ENCODE measurements at places on chromosomes 6 and 20.

DNA sequence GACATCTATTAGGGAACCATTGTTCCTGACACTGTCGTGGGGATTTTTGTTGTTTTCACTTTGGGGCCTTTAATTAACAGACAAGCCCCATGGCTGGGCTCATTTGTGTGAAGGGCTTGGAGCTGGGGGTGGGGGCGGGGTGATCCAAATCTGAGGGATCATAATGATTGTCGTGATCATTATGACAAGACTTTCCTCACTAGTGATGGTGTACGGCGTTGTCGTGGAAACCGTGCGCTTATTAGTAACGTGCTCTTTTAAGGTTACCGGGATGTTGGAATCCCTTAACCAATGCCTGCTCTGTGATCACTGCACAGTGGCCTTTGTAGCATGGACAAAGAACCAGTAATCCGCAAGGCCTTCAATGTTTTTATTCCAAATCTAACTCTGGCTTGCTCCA is 18.6 kb downstream of the PDYN start:
- no peak overlapping the region for H3K4me3 ChIP-seq
- no peak overlapping the region for H3K27ac ChIP-seq
- no peak for DNase-seq
- H3K36me3 ChIP-seq = no peaks in the 10 kb centered on the region
- H3K27me3 ChIP-seq = peaks cover 16% of the 10 kb centered on the region

GRCh38 chr20:50845566-50846215 is 50.8 kb downstream of the BCAS4 start:
- peaks cover 9% of the 10 kb centered on the region for H3K4me1 ChIP-seq
- H3K27me3 ChIP-seq = no peaks in the 10 kb centered on the region
- DNase-seq = no peak
- H3K27ac ChIP-seq = no peak overlapping the region
- H3K36me3 ChIP-seq = peaks cover 7% of the 10 kb centered on the region

- no peak overlapping the region for H3K4me3 ChIP-seq
- H3K36me3 ChIP-seq = no peaks in the 10 kb centered on the region
- no peak overlapping the region for H3K27ac ChIP-seq
- H3K27me3 ChIP-seq = no peaks in the 10 kb centered on the region
- peaks cover 16% of the 10 kb centered on the region for H3K4me1 ChIP-seq
Measured at GRCh38 chr6:85364344-85364743, 85.5 kb upstream of the NT5E start.

DNA sequence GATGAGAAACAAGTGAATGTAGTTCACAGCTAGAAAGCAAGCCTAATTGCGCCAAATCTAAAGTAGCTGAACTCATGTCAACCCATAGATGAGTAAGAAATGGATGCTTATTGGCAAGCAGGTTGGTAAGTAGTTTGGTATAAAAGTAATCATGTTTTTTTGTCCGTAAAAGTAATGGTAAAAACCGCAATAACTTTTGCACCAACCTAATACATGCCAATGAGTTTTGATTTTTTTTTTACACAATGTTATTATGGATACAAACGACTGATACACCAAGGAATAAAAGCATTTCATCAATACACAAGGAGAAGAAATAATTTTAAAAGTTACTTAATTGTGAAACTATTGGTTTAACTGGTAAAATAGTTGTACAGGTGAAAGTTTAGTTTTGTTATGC is 977.5 kb downstream of the EYS start:
- H3K36me3 ChIP-seq = no peaks in the 10 kb centered on the region
- H3K27ac ChIP-seq = no peak overlapping the region
- H3K4me1 ChIP-seq = no peaks in the 10 kb centered on the region

DNA sequence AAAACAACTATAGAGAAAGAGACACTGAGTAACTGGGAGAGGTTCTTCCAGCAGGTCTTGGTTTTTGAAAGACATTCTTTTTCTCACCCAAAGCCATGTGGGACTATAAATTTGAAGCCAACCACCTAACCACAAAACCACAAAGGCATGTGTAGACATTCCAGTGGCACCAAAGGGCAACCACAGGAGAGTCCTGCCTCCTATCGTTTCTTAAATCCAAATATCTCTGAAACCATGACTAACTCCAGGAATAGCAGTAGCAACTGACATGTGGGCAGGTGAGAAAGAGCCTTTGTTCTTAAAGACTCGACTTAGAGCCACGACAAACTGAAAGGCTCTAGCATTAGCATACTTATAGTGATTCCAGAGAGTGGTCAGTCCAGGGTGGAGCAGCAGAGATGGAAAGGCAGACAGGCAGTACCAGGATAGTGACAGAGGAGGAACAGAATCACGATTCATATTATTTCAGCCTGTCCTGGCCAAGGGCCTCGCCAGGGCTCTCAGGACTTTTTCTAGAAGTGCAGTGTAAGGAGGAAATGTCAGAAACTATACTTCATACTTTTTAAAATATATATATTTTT is 9.4 kb upstream of the COL9A1 start:
- H3K36me3 ChIP-seq = no peaks in the 10 kb centered on the region
- H3K27me3 ChIP-seq = peaks cover 23% of the 10 kb centered on the region
- H3K27ac ChIP-seq = no peak overlapping the region
- no peak overlapping the region for H3K4me3 ChIP-seq
- H3K4me1 ChIP-seq = no peaks in the 10 kb centered on the region

- no peaks in the 10 kb centered on the region for H3K27me3 ChIP-seq
- H3K36me3 ChIP-seq = no peaks in the 10 kb centered on the region
- H3K4me1 ChIP-seq = no peaks in the 10 kb centered on the region
- no peak overlapping the region for H3K27ac ChIP-seq
Measured at GRCh38 chr6:116287689-116288282, 8.1 kb upstream of the TSPYL1 start.

GRCh38 chr6:136494059-136494458 is 56.2 kb downstream of the MAP7 start:
- H3K36me3 ChIP-seq = no peaks in the 10 kb centered on the region
- no peak for DNase-seq
- no peak overlapping the region for H3K4me3 ChIP-seq
- H3K4me1 ChIP-seq = no peaks in the 10 kb centered on the region
- no peak overlapping the region for H3K27ac ChIP-seq

DNA sequence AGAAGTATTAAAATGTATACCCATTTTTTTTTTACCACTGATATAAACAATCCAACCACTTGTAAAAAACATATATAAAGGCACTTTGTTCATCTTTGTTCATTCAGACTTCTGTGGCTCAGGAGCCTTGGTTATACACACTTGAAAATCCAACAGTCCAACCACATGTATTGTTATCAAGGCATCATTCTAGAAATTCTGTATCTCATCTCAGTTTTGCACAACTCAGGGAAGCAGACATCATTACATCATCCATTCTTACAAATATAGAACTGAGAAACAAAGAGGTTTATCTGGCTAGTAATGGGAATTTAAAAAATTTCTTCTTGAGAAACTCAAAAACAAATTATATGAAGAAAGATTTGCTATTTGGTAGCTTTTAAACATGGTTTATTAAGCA is 88.1 kb downstream of the HMGCLL1 start:
- DNase-seq = no peak
- H3K27me3 ChIP-seq = no peaks in the 10 kb centered on the region
- H3K36me3 ChIP-seq = no peaks in the 10 kb centered on the region

DNA sequence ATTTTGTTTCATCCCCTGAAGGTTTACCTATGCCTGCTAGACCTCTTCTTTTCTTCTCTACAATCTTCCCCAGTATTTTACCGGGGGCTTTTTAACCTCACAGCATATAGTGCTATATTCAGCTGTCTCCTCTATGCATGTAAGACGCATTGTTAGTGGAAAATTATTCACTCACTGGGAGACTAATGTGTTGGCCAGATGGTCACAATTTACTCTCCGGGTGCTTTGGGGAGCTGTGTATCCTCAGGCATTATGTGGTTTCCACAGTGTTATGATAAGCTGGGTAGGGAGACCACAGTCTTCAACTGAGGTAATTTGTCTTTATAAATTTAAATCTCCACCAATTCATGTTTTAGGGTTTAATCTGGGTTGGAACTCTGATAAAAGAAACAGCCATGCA is 553.8 kb upstream of the PTCHD4 start:
- H3K36me3 ChIP-seq = no peaks in the 10 kb centered on the region
- H3K4me1 ChIP-seq = no peaks in the 10 kb centered on the region
- H3K4me3 ChIP-seq = no peak overlapping the region
- no peaks in the 10 kb centered on the region for H3K27me3 ChIP-seq

- H3K27me3 ChIP-seq = no peaks in the 10 kb centered on the region
- DNase-seq = no peak
- H3K27ac ChIP-seq = peak overlapping the region; percentile 14
- H3K36me3 ChIP-seq = no peaks in the 10 kb centered on the region
- no peak overlapping the region for H3K4me3 ChIP-seq
Measured at GRCh38 chr20:50427719-50428083, 82.5 kb upstream of the PTPN1 start.

DNA sequence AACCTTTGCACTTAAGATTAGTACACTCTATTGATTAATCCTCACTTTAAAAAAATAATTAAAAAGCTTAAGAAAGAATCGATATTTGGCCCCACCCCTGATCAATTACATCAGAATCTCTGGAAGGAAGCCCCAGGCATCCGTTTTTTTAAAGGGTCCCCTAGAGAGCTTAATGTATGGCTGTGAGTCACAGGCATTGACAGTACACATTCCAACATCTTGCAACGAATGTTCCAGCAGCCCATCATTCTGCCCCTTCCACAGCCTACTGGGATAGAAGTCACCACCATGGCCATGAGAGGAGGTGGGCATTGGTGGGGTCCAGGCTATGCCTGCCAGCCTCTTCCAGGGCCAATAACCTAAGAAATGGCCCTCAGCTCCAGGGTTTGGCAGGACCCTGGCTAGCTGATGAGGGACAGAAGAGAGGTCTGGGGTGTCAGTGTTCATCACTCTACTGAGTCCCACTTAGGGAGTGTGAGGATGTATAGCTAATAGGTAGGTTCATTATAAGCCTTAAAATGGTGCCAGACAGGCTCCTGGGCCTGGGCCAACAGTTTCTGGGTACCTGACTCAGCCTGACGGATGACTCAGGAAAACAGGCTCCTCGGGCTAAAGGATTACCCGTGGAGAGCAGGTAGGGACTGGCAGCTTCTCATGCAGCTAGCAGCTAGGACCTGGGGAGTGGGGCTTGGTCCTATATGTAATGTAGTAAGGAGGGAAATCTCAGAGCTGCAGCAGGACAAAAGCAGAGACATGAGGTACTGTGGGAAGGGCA is 40.4 kb downstream of the MDGA1 start:
- peak; percentile 44 for DNase-seq
- peaks cover 3% of the 10 kb centered on the region for H3K4me1 ChIP-seq
- H3K27me3 ChIP-seq = no peaks in the 10 kb centered on the region
- no peak overlapping the region for H3K27ac ChIP-seq
- H3K36me3 ChIP-seq = peaks cover 3% of the 10 kb centered on the region
- H3K4me3 ChIP-seq = no peak overlapping the region

DNA sequence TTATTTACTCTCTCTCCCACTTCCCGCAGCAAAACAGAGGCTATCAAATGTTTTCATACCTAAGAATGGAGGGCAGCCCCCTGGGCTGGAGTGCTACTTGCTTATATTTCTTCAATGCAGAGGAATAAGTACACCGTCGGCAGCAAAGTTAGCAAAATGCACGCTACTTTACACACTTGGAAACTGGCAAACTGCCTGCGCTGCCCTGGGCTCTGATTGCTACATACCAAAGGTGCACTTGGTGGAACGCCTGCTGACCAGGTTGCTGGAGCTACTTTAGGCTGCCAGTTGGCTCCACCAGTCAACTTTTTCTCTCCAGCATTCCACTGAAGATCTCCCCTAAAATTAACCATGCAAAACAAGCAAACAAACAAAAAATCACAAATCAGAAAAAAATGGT is 62.4 kb downstream of the PRSS35 start:
- no peak for DNase-seq
- H3K27ac ChIP-seq = no peak overlapping the region
- H3K4me3 ChIP-seq = no peak overlapping the region
- H3K36me3 ChIP-seq = no peaks in the 10 kb centered on the region
- H3K4me1 ChIP-seq = peaks cover 2% of the 10 kb centered on the region

- H3K27me3 ChIP-seq = peaks cover 5% of the 10 kb centered on the region
- H3K4me1 ChIP-seq = no peaks in the 10 kb centered on the region
- H3K27ac ChIP-seq = no peak overlapping the region
- H3K36me3 ChIP-seq = no peaks in the 10 kb centered on the region
Measured at GRCh38 chr20:38697306-38697705, 27.0 kb upstream of the SLC32A1 start.

DNA sequence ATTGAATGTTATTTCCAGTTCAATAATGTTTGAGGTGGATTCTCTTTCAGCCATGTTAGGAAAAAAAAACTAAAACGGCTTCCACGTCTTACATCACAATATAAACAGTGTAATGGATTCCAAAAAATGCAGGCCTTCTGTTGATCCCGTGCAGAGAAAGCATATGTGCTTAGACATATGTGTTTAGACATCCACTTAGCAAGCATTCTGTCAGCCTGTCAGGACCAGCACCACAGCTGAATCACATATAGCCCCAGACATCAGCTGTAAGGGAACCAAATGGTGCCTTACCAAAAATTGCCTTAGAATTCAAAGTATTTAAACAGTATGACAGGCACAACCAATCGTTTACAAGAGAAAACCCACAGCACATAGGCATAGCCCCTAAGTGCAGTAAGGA is 304.9 kb downstream of the EYA4 start:
- H3K36me3 ChIP-seq = no peaks in the 10 kb centered on the region
- no peak overlapping the region for H3K4me3 ChIP-seq
- peaks cover 20% of the 10 kb centered on the region for H3K4me1 ChIP-seq
- no peaks in the 10 kb centered on the region for H3K27me3 ChIP-seq
- peak overlapping the region; percentile 99 for H3K27ac ChIP-seq

DNA sequence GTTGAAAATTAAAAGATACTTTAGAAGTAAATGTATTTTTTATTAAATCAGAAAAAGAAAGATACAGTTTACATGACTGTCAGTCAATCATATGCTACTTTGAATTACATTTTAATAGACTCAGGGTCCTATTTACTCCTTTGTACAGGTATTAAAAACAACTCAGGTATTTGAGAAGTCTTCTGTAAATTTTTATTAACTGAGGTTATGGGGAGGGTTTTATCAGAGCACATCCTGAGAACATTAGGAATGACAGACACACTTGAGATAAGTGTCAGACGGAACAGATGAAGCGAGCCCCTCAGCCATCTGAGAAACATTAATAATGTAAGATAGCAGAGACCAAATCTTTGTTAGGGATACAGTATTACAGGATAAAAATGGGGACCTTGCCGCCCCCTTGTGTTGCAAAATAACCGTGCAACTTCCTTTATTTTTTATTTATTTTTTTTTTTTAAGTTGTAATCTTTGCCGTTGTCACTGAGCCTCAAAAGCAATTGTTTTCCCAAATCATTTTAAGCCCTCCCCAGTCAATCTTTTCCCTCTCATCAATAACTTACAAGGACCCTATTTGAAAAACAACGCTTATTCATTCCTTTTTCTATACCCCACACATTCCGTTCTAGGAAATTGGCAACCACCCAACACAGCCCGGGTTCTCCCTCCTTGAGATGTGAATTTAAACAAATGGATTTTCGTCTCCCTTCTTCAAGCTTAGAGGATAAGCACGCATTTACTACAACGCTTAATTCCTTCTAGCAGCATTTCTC is 126.7 kb downstream of the BCAS1 start:
- peaks cover 8% of the 10 kb centered on the region for H3K4me1 ChIP-seq
- peak; percentile 39 for DNase-seq
- H3K36me3 ChIP-seq = no peaks in the 10 kb centered on the region
- H3K27ac ChIP-seq = no peak overlapping the region

GRCh38 chr20:52992632-52993031 is 20.5 kb downstream of the TSHZ2 start:
- H3K4me3 ChIP-seq = no peak overlapping the region
- no peaks in the 10 kb centered on the region for H3K4me1 ChIP-seq
- H3K36me3 ChIP-seq = no peaks in the 10 kb centered on the region

- H3K4me1 ChIP-seq = peaks cover 3% of the 10 kb centered on the region
- H3K36me3 ChIP-seq = no peaks in the 10 kb centered on the region
- H3K27ac ChIP-seq = no peak overlapping the region
Measured at GRCh38 chr6:45637611-45638257, 260.0 kb upstream of the SUPT3H start.
